Esophagus mucosa (tissue), 1 donor: ENCODE measurements at places on chromosomes 5 and 9. TPM values are rescaled to one million over a fixed set of nuclear protein-coding genes. Genes with fewer than 3 reads are reported as not detected.

Gene CTXN3
- total RNA-seq: 0.24 TPM

Gene RAB3C
- 1.8 TPM for total RNA-seq

Gene SARDH
- 0.12 TPM for total RNA-seq

Gene MAMDC2
- total RNA-seq: 1.3 TPM

Gene IFNE
- 5.6 TPM for total RNA-seq

Gene ZNF354C
- total RNA-seq: 1.2 TPM
